ENCODE measurements at places on chromosomes 4 and X.

GRCh38 chrX:151713849-151714248 is 2.0 kb upstream of the FATE1 start:
- DNase-seq = no peak

- DNase-seq = no peak
Observed at GRCh38 chr4:8906991-8907595, 35.5 kb upstream of the HMX1 start.

DNA sequence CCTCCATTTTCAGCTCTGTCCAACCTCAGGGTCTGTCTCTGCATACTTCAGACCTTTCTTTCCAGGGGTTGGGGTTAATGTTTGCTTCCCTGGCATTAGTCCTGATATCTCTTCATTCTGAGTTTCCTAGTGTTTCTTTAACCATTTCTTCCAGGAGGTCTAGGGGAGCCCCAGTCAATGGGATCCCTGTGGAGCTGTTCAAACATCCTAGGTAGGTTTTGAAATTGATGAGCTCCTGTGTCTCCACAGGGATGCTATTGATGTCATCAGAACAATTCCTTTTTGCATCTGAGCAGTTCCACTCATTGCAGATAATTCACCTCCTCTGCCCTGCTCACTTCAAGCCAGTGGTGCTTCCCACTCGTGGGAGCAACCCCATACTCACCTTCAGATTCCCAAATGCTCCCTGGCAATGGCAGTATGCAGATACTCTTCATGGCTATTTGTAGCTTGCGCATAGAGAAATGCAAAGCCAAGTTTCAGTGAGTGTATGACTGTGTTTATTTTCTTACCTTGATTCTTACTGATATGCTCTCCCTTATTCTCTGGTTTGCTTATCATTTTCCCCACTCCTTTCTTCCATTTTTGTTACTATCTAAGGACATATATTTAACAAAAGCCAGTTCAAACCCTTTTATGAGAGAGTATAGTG is 33.7 kb upstream of the LIMCH1 start:
- no peak for DNase-seq

DNA sequence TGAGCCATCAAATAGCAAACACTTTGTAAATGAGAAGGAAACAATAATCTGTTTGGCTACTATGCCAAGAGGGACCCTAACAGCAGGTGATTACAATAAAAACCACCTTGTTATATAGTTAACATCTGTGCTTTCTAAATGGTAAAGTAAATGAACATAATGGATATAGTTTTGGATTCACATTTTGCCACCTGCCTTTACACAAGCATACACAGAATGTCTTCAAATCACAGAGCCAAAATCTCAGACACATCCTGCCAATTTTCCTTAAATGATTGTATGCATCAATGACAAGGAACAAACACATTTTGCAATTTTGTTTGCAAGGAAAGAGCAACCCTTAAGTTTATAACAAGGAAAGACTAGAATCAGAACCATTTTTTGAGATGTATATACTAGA is 334.2 kb downstream of the FSTL5 start:
- DNase-seq = no peak

DNA sequence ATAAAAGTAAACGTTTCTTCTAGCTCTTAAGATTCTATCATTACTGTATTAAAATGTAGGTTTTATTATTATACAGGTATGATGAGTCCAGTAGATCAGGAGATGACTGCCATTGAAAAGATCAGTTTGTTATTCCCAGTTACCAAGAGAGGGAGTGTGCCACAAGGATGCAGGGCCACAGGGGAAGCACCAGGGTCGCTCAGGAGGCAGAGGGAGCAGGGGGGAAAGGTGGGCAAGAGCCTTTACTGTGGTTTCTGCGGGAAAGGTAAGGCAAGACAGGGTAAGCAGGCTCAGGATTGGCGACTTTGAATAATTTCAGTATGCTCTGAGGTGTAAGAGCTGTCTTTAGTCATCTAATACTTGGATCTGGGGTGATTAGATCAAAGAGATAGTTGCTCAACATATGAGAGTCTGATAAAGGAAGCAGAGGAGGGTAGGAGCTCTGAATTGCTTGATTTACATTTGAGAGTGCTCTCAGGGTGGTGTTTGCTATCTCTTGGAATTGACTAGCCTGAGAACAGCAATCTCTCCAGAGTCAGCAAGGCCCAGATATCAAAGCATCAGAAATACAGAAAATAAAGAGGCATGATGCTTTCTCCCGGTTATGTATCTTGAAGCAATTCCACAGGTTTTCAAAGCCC is 86.0 kb downstream of the NDST3 start:
- DNase-seq = no peak

DNA sequence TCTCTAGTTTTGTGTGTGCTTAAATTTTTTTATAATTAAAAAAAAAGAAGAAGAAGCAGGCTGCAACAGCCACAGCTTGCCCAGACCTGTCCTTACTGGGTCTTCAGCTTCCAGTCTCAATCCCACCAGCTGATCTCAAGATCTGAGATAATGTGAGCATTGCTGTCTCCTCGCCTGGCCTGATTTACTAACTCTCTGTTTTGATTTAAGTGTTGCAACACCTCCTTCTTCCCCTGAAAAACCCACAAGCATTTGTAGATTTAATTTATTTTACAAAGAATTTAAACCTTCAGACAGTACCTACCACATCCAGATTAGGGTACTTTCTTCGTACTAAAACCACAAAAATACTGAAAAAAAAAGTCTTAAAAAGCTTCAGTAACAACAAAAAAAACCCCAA is 38.0 kb downstream of the FAM241A start:
- DNase-seq = no peak

DNA sequence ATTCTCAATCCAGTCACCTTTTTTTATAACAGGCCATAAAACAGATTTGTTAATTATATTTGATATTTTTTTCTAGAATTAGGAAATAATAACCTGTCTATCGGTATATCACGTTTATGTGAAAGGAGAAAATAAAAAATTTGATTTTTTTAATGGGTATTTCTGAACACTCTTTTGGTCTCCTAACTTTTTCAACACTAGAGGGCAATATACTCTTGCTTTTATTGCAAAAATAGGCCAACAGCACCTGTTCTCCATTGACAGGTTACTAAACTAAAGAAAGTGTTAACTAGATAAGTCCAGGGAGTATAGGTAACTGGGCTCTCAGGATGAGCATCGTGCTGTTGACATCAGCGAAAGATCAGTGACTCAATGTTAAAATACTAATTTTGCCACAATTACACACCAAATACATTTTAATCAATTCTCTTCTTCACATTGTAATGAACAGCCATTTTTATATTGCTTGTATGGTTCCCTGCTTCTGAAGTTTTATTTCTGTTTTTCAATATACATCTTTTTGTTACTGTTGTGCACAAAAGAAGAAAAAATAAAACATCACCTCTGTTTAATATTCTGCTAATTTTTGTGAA is 22.8 kb downstream of the NDST4 start:
- no peak for DNase-seq

DNA sequence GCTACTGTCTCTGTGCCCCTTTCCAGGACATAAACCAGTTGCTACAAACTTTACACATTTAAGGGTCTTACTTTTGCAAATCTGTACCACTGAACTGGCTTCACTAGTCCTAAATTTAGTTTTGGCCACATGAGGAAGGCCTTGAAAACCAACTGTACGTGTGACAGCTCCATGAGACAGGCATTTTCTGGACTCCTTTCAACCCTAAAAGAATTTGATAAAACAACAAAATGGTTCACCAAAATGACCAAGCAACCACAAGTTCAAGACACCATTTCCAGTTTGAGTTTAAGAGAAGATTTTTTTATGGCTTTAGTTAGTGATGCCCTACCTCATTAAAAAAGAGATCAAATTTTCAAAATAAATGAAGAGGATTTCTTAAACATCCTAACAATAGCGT is 246.4 kb downstream of the ZNF674 start:
- DNase-seq = no peak

DNA sequence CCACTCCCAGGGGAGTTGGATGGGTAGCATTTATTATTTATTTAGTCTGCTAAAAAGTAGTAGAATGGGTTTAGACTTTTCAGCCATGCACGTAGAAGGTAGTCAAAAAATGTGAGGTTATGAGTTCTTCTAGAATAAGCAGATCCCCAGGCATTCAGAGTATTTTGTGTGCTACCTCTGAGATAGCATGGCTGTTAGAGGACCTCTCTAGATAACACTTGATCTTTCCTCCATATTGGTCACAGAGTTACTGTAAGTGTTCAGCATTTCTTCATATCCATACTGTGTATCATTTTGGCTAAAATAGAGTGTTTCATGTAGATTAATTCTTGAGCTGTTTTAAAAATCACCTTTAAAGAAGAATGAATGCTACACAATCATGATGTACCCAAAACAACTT is 58.4 kb downstream of the KLHL5 start:
- no peak for DNase-seq

All from activated gamma-delta T cell (primary cell).